ENCODE measurements at places on chromosomes 5 and 9.

- DNase-seq: no peak
These were observed 109.3 kb upstream of the DHFR start for GRCh38 chr5:80763873-80764647.

DNA sequence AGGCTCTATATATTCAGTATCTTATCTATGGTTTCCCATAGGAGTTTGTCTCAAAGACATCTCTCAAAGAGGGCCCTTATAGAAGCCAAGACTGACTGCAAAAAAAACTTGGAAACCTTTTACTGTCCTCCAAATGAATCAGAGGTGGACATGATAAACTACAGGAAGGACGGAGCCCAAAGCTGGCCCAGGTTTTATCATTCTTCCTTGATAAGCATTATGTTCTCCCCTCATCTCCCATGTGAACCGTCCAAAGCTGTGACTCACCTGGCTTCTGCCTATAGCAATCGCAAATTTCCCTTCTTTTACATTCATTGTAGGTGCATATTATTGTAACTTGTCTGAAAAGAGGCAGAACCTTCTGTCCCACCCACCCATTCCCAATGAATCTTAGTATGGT lies 35.0 kb upstream of the NIM1K start:
- no peak for DNase-seq

DNA sequence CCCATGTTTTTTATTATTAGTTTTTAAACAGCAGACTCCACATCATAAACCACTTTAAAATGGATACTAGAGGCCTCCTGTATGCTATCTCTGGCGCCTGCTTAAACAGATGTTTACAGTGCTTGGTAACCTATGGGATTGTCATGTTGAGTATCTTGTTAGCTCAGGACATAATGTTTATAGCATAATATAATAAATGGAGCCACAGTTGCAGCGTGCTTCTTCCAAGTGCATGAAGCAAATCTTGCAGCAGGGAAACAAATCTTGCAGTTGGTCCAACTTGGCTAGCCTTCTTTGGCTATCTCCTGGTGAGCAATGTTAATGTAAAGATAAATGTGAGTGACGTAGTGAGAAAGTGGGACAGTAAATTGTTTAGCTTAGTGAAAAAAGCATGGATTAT lies 2.8 kb downstream of the GHR start:
- no peak for DNase-seq

DNA sequence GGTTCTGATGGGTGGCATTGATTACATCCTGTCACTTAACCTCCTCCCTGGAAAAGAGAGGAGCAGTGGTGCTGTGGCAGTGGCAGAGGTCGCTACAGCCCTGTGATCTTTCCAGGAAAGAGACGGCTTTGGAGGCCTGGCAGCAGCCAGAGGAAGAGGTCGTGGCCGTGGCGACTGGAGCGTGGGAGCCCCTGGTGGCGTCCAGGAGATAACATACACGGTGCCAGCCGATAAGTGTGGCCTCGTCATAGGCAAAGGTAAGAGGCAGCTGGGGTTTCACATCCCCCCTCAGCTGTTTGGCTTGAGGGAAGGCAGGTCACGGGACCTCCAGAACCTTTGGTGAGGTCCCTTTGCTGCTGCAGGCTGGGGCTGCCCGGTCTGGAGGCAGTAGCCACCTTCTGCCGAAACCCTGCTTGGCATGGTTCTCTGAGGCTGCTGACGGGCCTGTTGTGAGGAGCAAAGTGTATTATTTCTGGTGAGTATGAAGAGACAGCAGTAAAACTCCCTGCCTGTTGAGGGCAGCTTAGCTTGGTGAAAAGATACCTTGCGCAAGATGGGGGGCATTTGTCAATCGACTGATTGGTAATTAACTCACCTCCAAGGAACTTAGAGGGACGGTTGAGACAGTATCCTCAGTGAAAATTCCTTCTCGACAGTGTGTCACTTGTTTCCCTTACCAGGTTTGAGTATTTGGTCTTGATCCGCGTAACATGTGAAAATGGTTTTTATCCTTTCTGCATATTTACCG lies 38.0 kb upstream of the PRDM12 start:
- no peak for DNase-seq

Measured in cortex of kidney (tissue), 1 donor.